Activated naive CD4-positive, alpha-beta T cell treated with anti-CD3 and anti-CD28 coated beads, Interleukin-2, amount 50 U/mL, for 72 hours (primary cell): ENCODE measurements at places on chromosomes 11 and 22.
A peak's percentile ranks its signal among the peaks of the same experiment; 100 is the strongest.

- no peak for DNase-seq
Measured at GRCh38 chr11:132589791-132590190, 942.5 kb downstream of the OPCML start.

DNA sequence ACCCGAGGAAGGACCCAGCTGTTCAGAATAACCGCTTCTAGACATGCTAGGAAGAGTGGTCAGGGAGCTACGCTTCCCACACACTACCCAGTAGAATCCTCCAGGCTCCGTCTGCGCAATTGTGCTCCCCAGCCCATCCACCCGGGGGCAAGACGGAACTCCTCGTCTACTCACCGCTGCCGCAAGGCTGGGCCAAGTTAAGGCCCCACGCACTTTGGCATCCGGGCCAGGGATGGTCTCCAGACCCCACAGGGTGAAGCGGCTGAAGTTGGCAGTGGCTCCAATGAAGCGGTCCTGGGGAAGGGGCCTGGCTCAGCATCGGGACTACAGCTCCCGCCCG is 757 bp downstream of the RNASEH2C start:
- peak; percentile 33 for DNase-seq

- no peak for DNase-seq
Measured at GRCh38 chr11:94133752-94134151, 5.1 kb downstream of the PANX1 start.

GRCh38 chr11:107695446-107695845 is 16.4 kb downstream of the SLN start:
- DNase-seq, result no peak

DNA sequence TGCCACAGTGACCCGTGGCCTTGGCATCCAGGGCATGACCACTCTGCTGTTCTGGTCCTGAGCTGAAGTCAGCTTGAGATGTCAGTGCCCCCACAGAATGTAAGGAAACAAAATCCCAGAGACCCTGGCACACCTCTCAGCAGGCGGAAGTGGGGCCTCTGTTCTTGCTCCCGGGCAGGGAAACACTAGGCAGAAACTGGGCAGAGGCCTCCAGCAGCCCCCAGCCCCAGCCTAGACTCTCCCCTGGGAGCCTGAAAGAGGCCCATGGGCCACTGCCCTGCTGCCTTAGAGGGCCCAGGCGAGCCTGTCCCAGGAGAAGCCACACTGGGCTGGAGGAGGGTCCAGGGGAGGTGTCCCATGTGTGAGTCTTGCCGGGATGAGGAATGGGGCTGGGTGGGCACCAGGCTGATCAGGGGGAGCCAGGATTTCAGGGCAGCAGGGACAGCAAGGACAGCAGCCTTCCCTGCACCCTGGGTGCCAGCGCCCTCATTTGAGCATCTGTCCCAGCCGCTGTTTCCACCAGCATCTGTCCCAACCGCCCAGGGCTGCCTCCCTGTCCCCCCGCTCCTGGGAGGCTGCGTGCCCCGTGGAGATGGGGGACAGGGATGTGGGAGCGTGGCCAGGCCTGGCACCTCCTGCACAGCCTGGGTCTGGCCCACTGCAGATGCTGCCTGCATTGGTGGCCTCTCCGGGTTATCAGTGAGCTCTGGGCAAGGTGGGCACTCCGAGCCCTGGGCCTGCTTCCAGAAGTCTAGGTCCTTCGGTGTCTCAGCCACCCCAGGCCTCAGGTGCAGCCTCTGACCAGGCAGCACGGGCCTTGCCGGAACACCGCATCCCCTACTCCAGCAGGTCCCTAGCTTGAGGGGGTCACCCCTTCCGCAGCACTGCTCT is 1072.4 kb downstream of the BRD1 start:
- no peak for DNase-seq

GRCh38 chr22:48666620-48667019 is 1161.1 kb downstream of the BRD1 start:
- DNase-seq, result no peak

DNA sequence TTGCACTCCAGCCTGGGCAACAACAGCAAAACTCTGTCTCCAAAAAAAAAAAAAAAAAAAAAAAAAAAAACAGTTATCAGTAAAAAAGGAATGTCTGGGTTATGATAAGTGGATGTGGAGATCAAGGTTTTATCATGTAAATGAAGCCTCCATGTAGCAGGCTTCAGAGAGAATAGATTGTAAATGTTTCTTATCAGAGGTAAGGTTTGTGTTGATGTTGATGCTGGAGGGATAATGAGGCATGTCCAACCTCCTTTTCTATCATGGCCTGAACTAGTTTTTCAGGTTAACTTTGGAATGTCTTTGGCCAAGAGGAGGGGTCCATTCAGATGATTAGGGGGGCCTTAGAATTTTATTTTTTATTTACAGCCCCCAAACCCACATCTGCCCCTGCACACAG is 35.4 kb upstream of the TREH start:
- DNase-seq, result no peak

- DNase-seq, result no peak
Measured at GRCh38 chr22:24247011-24247507, 2.2 kb upstream of the GGT5 start.

DNA sequence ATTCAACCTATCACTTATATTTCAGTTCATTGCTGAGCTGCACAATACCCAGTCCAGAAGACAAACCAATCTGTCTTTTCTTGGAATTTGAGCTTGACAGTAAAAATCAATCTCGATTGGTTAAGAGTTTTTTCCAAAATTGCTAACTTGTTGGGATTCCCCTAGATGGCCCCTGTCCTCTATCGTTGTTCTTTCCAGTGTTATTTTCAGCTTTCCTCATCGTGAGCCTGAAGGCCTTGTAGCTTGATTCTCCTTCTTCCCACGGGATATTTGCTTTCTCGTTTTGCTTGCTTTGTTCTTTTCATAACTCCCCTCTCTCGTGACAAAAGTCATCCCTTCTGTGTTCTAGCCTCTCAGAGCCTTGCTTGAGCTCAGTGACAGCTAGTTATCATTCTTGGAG is 3.1 kb downstream of the OR8B8 start:
- no peak for DNase-seq

GRCh38 chr11:45104006-45104789 is 42.2 kb upstream of the PRDM11 start:
- DNase-seq, result no peak

- peak; percentile 30 for DNase-seq
Measured at GRCh38 chr11:117866526-117866925, 9.9 kb downstream of the FXYD6 start.

- no peak for DNase-seq
Measured at GRCh38 chr11:67521924-67522323, 1.3 kb downstream of the CABP2 start.

- DNase-seq, result no peak
Measured at GRCh38 chr11:75229466-75229865, 11.1 kb upstream of the TPBGL start.

- DNase-seq, result no peak
Measured at GRCh38 chr11:16825968-16826367, 87.5 kb downstream of the C11orf58 start.

- no peak for DNase-seq
Measured at GRCh38 chr11:45560155-45560912, 105.1 kb downstream of the CHST1 start.

DNA sequence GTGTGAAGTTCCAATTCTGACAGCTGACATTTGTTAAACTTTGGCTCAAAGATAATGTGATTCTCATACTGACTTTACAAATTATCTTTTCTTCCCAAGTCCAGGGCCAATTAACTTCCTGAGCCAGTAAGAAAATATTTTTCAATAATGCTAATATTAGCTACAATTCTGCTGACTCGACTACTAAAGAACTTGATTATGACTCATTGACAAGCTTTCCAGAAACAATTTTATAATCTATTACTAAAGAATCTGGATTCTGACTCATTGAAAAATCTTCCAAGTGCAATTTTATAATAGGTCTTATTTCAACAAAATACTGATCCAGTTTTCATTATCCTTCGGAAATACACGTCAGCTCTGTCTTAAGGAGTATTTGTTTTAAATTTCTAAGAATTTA is 12.9 kb upstream of the XKR3 start:
- no peak for DNase-seq

GRCh38 chr11:113546757-113547507 is 71.7 kb upstream of the DRD2 start:
- DNase-seq, result no peak

DNA sequence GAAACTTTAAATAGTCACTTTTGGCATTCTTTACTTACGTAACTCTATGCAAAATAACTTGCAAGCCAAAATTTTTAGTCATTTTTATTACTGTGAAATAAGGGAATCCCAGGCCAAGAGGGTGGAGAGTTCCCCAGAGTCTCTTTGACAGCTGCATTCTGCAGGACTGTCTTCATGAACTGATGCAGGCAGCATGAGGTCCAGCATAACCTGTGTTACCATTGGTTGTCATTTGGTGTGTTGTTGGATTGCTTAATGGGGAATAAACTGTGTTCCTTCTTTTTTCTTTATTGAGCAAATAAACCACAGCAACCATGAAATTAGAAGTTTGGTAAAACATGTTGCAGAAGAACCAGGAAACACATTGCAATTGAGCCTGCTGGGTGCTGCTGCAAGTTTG is 24.6 kb downstream of the MMP27 start:
- no peak for DNase-seq
